ENCODE measurements at places on chromosomes 1 and 21.
A peak's percentile ranks its signal among the peaks of the same experiment; 100 is the strongest.

- DNase-seq: no peak
These were observed 10.6 kb downstream of the FMO1 start for GRCh38 chr1:171258943-171259342.

GRCh38 chr1:46171351-46171750 lies 3.5 kb upstream of the TSPAN1 start:
- DNase-seq: no peak

GRCh38 chr1:172680733-172681275 lies 21.9 kb downstream of the FASLG start:
- no peak for DNase-seq

- no peak for DNase-seq
These were observed 64.6 kb downstream of the CAMK2N1 start for GRCh38 chr1:20421441-20421840.

DNA sequence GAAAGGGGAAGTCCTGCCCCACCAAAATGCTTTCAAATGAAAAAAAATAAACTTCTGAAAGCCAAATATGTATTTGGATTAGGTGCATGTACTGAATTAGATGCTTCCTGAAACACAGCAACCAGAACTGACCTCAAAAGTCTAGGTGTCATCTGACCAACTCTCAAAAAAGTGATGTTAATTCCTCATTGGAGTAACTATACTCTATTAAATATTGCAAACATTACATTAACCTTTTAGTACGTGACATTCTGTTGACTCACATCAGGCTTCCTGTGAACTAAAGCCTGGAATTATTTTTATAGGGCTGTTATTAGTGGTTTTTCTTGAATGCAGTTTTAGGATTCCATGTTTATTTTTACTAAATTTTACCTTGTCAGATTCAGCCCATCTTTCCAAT lies 73.5 kb downstream of the ASTN1 start:
- no peak for DNase-seq

DNA sequence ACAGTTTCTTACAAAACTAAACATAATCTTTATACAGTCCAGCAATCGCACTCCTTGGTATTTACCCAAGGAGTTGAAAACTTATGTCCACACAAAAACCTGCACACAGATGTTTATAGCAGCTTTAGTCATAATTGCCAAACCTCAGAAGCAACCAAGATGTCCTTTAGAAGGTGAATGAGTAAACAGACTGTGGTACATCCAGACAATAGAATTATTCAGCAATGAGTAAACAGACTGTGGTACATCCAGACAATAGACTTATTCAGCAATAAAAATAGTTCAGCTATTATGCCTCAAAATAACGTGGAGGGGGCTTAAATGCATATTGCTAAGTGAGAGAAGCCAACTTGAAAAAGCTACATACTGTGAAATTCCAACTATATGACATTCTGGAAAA lies 87.0 kb upstream of the GALNT2 start:
- DNase-seq: no peak

DNA sequence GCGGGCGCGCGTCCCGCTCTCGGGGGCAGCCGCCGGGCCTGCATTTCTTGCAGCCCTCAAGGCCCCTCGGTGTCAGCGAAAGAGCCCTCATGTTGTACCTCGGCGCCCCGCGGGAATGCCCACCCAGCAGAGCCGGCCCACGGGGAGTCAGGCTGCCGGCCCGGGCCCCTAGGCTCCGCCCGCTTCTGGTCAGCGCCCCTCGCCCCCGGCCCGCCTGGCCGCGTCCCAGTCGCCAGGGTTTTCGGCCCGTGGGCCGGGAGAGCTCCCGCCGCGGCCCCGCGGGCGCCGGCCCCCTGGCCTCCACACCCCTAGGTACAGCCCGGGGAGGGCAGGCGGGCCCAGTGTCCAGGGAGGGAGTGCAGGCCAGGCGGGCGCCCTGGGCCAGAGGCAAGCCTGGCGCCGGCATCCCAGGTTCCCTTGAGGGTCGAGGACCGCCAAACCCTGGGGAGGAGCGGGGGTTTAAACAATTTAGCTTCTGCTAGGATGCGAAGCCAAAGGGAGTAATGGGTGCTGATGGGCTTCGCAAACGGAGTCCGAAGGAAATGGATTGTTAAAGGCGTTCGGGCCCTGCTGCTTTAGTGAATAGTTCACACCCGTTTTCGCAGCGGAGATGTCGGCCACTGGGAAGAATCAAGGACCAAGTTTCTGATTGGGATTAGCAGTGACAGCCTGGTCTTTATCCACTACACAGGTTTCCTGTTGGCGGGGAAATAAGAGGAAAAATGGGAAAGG lies 486 bp upstream of the KCNA3 start:
- DNase-seq: no peak

DNA sequence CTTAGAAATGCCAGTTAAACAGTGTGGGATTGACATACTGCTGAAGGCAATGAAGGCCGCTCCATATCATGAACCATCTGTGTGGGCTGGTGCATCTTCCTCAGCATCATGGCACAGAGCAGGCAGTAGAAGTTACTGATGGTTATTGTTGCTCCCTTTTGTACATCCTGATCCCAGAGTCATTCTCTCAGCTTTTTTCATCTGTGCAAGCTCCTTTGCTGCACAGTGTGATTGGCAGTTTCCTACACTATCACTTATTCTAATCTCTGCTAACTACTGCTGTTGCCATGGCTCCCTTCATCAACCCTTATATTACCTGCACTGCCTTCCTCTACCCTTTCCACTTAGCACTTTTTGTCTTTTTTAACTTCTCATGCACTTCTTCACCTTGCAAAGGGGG lies 16.2 kb downstream of the RGS13 start:
- no peak for DNase-seq

- DNase-seq: no peak
These were observed 75.8 kb upstream of the SDC3 start for GRCh38 chr1:30984165-30984889.

GRCh38 chr1:85894651-85895050 lies 186.4 kb upstream of the ZNHIT6 start:
- DNase-seq: peak; percentile 72

- DNase-seq: peak; percentile 15
These were observed 682 bp upstream of the RWDD3 start for GRCh38 chr1:95233319-95233736.

- DNase-seq: no peak
These were observed 20.9 kb downstream of the SLC1A7 start for GRCh38 chr1:53121319-53122172.

GRCh38 chr1:207787776-207788175 lies 35.9 kb downstream of the CD46 start:
- no peak for DNase-seq

- DNase-seq: no peak
These were observed 114.9 kb downstream of the NMNAT2 start for GRCh38 chr1:183303323-183303645.

DNA sequence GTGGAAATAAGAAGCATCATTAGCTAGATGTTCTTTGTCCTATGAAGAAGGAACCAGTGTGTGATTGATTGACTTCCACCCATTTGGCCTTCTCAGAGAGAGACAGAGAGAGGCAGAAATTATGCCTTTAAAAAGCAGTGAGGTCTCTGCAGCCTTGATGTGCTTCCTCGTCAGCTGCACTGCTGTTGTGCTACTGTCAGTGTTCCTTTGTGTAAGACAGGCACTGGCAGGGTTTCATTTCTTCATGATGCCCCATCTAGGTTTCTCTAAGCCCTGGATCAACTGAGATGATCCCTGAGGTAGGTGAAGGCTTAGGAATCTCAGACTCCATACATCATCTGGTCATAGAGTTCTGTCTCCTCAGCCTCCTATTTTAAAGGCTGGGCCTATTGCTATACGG lies 34.9 kb downstream of the GPR3 start:
- no peak for DNase-seq

- DNase-seq: no peak
These were observed 6.1 kb downstream of the SH2D1B start for GRCh38 chr1:162405800-162406199.

DNA sequence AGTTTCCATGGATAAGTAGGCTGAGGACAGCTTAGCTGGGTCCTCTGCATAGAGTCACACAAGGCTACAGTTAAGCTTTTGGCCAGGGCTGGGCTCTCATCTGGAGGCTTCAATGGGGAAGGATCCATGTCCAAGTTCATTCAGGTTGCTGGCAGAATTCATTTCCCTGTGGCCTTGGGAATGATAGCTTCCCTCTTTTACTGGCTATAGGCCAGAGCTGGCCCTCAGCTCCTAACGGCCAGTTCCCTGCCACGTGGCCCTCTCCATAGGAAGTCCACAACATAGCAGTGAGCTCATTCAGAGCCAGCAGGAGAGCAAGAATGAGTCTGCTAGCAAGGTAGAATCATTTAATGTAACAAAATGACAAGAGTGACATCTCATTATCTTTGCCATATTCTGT lies 15.1 kb upstream of the PODN start:
- DNase-seq: no peak

GRCh38 chr1:225763716-225764548 lies 13.7 kb upstream of the SRP9 start:
- no peak for DNase-seq

- DNase-seq: peak; percentile 64
These were observed 13.3 kb downstream of the RPS6KA1 start for GRCh38 chr1:26542771-26543451.

DNA sequence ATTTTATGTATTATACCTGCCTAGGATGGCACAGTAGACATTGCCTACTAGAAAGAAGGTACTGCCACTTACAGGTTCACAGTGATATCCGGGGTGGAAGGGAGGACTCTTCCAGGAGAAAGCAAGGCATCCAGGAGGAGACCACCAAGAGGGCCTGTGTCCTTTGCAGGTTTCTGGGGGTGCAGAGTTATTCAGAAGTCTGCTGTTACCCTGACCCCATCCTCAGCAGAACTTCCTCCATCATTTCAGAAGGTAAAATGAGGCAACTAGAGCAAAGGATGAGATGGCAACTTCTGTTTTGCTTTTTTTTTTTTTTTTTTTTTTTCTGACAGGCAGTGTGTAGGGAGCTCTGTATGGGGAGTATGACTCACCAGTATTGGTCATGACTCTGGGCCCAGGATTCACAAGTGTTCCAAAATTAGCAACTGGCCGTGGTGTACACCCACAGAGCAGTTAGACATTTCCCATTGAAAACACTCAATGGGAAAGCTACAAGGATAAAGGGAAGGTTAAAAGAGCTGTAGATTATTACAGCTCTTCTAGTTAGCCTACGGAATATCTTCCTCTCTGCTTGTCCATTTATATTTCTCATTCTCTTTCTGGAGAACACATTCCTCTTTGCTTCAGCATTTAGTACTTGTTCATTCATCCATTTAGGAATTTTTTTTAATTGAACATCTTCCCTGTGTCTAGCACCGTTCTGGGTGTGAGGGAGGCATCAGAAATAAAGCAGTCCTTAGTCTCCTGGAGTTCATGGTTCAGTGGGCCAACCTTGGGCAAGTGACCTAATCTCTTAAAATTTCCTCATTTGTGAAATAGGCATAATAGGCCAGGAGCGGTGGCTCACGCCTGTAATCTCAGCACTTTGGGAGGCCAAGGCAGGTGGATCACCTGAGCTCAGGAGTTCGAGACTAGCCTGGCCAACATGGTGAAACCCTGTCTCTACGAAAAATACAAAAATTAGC lies 50.5 kb upstream of the PPP2R5A start:
- DNase-seq: peak; percentile 66

DNA sequence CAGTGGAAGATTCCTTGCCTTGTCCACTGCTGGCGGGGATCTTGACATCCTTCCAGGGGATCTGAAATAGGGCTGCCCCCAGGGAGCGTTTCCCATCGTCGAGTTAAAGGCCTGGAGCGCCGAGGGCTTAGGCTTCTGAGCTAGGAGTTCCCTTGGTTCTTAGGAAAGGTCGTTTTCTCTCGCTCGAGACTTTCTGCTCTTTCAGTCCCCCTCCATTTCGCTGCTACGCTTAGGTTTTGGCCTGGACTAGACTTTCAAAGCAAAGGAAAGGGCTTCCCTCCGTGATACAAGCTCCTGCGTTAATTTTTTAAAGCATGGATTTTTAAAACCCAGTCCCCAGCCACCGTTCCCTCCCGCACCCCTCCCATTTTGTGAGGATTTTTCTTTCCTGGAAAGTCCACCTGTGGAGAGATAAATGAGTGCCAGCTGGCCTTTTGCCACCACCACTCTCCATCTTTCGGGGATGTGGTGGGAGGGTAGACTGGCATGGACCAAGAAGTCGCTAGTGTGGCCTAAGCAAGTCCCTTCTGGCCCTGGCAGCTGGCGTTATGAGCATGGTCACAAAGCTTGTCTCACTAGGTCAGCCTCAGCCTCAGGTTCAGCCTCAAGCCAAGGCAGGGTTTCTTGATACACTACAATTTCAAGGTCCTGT lies 9.2 kb downstream of the NR5A2 start:
- DNase-seq: no peak

DNA sequence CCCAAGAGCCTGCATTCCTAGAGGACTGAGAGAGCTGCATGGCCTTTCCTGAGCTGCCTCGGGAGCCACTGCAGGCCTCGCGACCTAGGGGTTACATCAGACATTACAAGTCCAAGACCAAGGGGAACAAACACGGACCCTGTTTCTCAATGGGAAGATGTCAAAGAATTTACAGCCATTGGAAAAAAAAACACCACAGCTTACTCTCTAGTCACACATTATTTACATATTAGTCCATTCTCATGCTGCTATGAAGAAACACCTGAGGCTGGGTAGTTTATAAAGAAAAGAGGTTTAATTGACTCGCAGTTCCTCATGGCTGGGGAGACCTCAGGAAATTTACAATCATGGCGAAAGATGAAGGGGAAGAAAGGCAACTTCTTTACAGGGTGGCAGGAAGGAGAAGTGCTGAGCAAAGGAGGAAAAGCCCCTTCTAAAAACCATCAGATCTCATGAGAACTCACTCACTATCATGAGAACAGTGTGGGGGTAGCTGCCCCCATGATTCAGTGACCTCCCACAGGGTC lies 8.4 kb upstream of the PRMT2 start:
- DNase-seq: no peak

DNA sequence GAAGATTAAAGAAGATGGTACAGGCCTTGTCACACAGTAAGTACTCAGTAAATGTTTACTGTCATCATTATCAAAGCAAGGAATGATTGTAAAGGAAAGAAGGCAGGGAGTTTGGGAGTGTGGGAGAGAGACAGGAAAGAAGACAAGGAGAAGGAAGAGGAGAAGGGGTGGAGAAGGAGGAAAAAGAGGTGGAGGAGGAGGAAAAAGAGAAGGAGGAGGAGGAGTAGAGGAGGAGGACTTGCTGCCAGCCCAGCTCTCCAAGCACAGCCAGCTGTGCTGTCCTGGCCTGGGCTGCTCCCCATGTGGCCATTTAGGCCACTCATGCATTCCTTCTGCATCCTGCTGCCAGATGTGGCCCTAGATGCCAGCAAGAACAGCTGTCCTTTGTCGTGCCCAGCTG lies 7.5 kb upstream of the DISP3 start:
- no peak for DNase-seq

GRCh38 chr1:236429715-236430274 lies 35.7 kb downstream of the EDARADD start:
- DNase-seq: no peak

DNA sequence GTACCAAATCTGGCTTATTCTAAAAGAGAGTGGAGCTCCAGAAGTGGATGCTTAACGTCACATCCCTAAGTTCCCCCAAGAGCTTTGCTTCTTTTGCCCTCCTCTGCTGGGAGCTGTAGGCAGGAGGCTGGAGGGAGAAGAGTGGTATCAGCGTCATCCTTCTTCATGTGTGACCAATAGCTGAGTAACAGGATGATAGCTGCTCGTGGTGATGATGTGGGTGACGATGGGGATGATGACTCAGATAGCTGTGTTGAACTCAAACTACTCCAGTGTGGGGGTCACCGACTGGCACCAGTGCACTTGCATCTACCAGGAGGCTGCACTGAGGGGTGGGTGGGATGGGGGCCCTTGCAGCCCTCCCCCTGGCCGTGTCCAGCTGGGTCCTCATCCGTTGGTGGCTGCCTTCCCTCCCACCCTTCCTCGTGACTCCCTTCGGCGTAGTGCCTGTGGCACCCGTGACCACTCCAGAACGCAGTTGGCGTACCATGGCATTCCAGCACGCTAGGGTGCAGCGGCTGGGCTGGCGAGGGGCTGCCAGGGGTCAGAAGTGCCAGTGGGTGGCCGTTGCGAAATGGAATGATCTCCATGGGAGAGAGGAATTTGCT lies 1.1 kb downstream of the IGFN1 start:
- DNase-seq: no peak
